ENCODE measurements at places on chromosomes 2 and 18.

DNA sequence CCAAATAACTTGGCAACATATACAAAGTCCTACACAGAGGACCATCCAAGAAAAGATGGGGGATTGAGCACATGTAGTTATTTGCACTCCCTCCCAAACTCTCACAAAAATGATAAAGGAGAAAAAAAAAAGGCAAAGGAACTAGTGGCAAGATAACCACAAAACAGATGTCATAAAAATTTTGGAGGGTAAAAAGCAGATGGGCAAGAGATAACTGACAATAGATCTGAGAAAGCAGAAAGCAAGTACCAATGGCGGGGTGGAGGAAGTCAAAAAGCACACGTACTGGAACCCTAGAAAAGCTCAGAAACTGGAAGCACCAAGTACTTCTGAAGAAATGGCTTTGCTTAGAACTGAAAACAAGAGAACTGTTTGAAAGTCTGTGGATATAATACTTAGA is 82.0 kb downstream of the WDPCP start:
- no peak for DNase-seq

DNA sequence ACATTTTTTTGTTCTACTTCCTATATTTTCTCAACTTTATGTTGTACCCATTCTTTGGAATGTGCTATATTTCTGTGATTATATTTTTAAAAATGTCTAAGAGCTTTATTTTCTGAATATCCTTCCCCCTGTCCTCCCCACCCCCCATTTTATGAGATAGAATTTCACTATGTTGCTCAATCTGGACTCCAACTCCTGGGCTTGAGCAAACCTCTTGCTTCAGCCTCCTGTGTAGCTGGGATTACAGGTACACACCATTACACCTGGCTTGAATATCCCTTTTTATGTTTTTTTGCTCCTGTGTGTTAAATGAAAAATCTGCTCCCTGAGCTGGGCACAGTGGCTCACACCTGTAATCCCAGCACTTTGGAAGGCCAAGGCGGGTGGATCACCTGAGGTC is 9.2 kb upstream of the ZFAND2B start:
- DNase-seq = no peak

- no peak for DNase-seq
Measured at GRCh38 chr2:96315400-96316071, 9.6 kb upstream of the ITPRIPL1 start.

DNA sequence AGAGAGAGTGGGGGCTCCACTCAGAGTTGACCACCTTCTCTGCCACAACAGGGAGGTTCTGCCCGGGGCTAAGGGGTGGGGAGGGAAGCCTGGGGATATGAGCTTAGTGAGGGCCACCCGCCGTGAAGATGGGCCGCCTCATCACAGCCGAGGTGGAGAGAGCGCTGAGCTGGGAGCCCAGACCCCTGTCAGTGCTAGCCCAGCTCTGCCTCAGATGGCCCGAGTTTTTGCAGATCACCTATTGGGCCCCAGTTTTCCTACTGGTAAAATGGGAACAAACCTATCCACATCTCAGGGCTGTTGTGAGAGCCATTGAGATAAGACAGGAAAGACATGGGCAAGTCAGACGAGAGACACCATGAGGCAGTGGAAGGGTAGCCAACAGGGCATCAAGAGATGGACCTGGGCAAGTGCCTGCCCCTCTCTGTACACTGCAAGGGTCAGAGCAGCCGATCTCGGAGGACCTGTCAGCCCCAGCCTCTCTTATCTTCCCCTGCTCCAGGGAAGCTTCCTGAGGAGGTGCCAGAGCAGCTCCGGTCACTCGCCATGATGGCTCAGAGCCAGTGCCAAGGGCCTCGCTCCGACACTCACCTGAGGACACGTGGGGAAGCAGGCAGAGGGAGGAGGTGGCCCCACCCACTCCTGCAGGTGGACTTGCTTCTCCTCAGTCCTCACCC is 88.9 kb downstream of the MCFD2 start:
- DNase-seq = no peak

DNA sequence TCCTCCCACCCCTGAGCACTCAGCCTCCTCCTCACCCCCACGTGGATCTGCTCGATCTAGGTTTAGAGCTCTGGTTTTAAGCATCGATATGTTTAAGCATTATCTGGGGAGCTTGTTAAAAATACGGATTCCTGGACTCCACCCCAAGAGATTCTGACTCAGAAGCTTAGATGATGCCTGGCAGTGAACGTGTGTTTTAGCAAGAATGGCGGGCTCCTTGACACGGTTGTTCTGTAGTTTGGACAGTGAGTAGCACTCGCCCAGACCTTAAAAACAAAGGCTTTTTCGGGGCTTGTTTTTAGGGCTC is 47.3 kb downstream of the LDLRAD4 start:
- no peak for DNase-seq

DNA sequence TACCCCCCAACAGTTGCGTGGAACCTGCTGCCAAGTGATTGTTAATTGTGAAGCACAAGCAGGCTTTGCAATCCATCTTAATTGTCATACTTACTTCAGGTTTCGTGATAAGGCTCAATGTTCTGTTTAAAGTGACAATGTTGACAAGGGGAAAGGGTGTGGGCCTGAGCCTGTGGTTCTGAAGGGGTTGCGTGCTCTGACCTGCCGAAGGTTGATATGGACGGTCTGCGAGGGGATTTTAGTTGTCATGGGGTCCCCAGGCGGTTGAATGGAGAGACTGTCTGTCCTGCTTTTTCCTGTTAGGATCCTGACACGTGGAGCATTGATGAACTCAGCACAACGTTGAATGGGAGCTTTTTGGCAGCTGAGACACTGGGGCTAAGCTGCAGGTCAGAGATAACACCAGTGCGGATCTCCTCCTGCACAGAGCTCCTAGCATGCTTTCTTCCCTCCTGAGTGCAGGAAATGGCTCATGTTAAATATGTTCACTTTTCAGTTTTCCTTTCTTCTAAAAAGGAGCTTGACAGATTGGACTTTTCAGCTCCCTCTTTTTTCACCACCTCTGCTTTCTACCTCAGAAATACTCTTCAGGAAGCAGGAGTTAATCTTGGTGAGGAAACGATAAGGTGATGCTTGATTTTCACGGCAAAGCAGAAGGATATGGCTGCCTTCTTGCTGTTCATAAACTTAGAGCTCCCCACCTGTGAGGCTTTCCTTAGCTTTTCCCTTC is 62.9 kb upstream of the ZEB2 start:
- no peak for DNase-seq

- no peak for DNase-seq
Measured at GRCh38 chr2:148023861-148024260, 3.0 kb downstream of the MBD5 start.

GRCh38 chr18:36130039-36130831 is 536 bp downstream of the ELP2 start:
- no peak for DNase-seq

- DNase-seq = no peak
Measured at GRCh38 chr2:37666772-37667171, 4.7 kb downstream of the CDC42EP3 start.

DNA sequence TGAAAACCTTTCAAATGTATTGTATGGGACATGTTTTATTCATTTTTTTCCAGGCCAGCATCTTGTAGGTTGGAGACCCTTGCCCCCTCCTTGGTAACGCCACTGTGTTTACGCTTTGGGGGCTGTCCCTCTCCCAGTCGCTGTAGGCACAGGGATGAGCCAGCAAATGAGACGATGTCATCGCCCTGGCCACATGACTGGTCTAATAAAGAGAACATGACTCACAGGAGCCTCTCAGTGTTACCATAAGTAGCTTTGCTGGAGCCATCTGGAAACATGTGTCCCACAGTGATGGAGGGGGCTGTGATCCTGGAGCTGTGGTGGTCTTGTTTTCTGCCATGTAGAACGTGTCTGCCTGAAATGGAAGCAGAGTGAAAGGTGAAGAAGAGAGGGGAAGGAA is 78.9 kb downstream of the CD8B2 start:
- DNase-seq = peak; percentile 53

- DNase-seq = no peak
Measured at GRCh38 chr2:164205347-164205746, 415.9 kb downstream of the GRB14 start.

GRCh38 chr18:58400331-58400870 is 228.5 kb downstream of the ALPK2 start:
- peak; percentile 40 for DNase-seq

DNA sequence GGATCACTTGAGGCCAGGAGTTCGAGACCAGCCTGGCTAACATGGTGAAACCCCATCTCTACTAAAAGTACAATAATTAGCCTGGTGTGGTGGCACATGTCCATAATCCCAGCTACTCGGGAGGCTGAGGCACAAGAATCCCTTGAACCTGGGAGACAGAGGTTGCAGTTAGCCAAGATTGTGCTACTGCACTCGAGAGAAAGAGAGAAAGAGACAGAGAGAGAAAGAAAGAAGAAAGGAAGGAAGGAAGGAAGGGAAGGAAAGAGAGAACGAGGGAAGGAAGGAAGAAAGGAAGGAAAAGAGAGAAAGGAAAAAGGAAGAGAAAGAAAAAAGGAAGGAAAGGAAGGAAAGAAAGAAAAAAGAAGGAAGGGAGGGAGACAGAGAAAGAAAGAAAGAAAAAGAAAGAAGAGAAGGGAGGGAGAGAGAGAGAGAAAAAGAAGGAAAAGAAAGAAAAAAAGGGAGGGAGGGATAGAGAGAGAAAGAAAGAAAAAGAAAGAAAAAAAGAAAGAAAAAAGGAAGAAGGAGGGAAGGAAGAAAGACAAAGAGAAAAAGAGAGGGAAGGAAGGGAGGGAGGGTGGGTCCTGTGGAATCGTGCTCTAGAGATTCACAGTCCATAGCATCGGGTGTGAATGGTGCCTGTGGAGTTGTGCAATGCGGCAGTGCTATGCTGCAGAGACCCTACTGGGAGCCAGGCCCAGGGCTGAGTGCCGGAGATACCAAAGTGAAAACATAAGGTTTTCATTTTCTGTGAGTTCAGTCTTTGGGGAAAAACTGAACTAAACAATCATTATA is 4.6 kb upstream of the SDC1 start:
- DNase-seq = no peak

GRCh38 chr18:28771849-28772248 is 594.9 kb upstream of the CDH2 start:
- no peak for DNase-seq

DNA sequence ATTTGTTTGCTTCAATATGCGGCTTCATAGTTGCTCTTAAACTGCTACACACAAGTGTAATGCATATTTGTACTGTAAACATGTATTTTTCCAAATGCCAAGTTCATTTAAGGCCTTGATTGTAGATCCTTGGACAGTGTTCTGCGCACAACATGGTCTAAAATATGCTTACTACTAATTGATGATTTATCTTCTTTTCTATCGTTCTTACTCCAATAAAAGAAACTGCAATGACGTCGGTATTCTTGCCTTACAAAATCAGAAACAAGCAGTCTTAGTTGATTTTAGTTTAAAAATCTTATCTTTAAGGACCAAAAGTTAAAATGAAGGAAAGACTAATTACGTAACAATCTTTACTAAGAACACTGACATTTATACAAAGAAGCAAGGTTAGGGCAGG is 224.3 kb upstream of the SMAD7 start:
- DNase-seq = no peak

GRCh38 chr2:86673986-86674670 is 46.0 kb upstream of the RMND5A start:
- DNase-seq = no peak

- DNase-seq = no peak
Measured at GRCh38 chr2:30368258-30368657, 78.8 kb upstream of the LCLAT1 start.

- peak; percentile 75 for DNase-seq
Measured at GRCh38 chr18:45910405-45911023, 56.6 kb downstream of the EPG5 start.

DNA sequence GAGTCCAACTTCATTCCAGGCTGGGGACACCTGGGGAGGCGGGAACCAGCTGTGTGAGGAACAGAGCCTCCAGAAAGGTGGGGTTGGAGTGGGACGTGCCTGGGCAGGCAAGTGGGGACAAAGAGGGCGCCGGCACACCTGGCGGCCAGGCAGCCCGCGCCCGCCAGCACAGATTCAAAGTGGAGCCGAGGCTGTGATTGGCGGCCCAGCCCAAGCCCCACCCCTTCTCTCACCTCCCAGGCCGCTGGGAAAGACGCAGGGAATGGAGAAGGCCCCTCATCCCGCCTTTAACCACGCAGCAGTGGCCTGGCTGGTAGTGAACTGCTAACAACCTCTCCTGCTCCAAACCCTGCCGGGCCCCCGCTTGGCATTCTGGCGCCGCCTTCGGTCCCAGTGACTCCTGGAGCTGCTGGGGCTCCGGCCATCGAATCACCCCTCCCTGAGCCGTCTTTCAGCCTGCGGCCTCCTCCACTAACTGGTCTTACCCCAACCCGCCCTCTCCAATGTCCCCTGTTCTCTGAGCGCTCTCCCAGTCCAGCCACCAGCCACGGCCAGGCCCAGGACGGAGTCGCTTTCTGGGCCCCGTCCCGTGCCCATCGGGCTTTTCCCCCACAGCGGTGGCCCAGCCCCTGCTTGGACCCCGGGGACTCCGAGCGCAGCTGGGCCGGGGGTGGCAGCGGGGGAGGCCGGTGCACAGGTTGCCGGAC is 27.9 kb upstream of the PTMA start:
- no peak for DNase-seq

DNA sequence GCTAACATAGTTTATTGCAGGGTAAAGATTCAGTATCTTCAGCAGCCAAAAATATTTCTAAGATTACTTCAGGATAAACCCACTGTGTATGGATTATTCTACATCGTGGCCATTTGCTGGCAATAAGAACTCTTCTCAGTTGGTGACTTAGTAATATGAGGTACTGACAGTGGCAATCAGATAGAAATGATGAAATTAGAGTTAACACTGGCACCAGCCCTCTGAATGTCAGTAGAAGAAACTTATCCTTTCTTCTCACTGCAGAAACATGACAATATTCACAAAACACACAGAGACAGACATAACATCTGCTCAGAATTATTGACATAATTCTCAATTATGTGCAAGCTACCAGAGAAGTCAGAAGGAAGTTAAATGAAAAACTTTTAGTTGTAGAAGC is 246.3 kb upstream of the COL3A1 start:
- no peak for DNase-seq

- DNase-seq = no peak
Measured at GRCh38 chr2:49845671-49846070, 691.4 kb upstream of the FSHR start.

GRCh38 chr2:69010437-69011194 is 2.4 kb upstream of the ANTXR1 start:
- DNase-seq = no peak

GRCh38 chr18:10499230-10499629 is 26.6 kb upstream of the NAPG start:
- DNase-seq = no peak

All from activated naive CD4-positive, alpha-beta T cell treated with anti-CD3 and anti-CD28 coated beads, Interleukin-2, amount 50 U/mL, for 16 hours (primary cell).